ENCODE measurements at places on chromosomes 12 and 14. TPM values are rescaled to one million over a fixed set of nuclear protein-coding genes. Genes with fewer than 3 reads are reported as not detected.

GRCh38 chr14:64298773-64299172 lies 4.6 kb upstream of the ESR2 start:
- DNase-seq: no peak

GRCh38 chr14:50340963-50341362 lies 28.8 kb downstream of the DMAC2L start:
- no peak for DNase-seq

GRCh38 chr14:91870001-91870400 lies 2.7 kb upstream of the TC2N start:
- no peak for DNase-seq

GRCh38 chr12:28456934-28457710 lies 266.9 kb downstream of the CCDC91 start:
- DNase-seq: no peak

DNA sequence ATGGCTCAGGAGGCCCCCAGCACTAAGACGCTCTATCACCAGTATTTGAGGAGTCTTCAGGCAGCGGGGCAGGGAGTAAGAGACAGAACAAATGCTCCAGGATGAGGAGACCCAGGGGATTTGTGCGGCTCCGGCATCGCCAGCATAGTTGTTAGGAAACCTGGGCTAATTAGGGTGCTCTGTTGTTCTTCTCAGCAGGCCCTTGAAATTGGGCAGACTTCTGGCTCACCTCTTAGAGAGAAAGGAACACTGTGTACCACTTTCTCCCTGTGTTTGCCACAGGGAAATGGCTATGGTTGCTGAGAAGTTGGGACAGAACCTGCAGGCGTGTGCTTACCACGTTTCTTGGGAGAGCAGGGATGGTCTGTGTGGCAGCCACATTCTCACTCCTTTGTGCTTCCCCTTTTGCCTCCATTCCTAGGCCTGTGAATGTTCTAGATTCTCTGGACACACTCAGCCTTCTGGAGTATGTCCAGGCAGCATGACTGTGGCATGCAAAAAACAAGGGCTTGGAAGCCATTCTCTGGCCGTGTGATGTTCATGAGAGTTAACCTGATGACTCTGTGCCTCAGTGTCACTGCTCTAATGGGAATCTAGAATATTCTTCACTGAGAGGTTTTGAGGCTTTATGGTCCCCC lies 109.0 kb downstream of the CHST11 start:
- DNase-seq: no peak

The ADCK1 gene
- 1.8 TPM for total RNA-seq

The CACNB3 gene
- 8.9 TPM for total RNA-seq

The EGLN3 gene
- total RNA-seq: 3.1 TPM

The TESPA1 gene
- not detected for total RNA-seq

The GLI1 gene
- total RNA-seq: 323 TPM

All from SJSA1 (cell line).